A549 treated with Hydrocortisone at 1 μM for 4 hours (cell line): ENCODE measurements at places on chromosomes 5 and 9. TPM values are rescaled to one million over a fixed set of nuclear protein-coding genes. Genes with fewer than 3 reads are reported as not detected.

ANKRD34B gene
- total RNA-seq = 0.03 to 0.17 TPM (median 0.06 TPM) in 3 of 5 replicates, not detected in the others

CCDC187 gene
- total RNA-seq = 0.02 to 0.03 TPM in 2 of 5 replicates, not detected in the others

IQGAP2 gene
- total RNA-seq = 1.8 to 2.9 TPM (median 2.4 TPM) in 5 replicates

FOXD4L4 gene
- 0.07 to 0.09 TPM (median 0.08 TPM) in 3 of 5 replicates, not detected in the others for total RNA-seq

TXNDC8 gene
- total RNA-seq = not detected in 5 replicates

PCSK5 gene
- total RNA-seq = 1.3 to 2.2 TPM (median 1.5 TPM) in 5 replicates
